ENCODE measurements at places on chromosomes 1 and 21. TPM values are rescaled to one million over a fixed set of nuclear protein-coding genes. Genes with fewer than 3 reads are reported as not detected.

Gene RGS18
- total RNA-seq, result not detected

Gene SAMD11
- 9.5 TPM for total RNA-seq

Gene ERICH3
- not detected for total RNA-seq

Gene SELENBP1
- 7.2 TPM for total RNA-seq

Gene LMX1A
- not detected for total RNA-seq

Gene MAGOH
- total RNA-seq, result 34.8 TPM

Gene CD34
- total RNA-seq, result 0.29 TPM

Gene PRSS38
- total RNA-seq, result not detected

Gene VHLL
- 0.34 TPM for total RNA-seq

Gene RIMKLA
- 0.12 TPM for total RNA-seq

Data from astrocyte (in vitro differentiated cells and primary cell).